ENCODE measurements at places on chromosomes 1 and 21. TPM values are rescaled to one million over a fixed set of nuclear protein-coding genes. Genes with fewer than 3 reads are reported as not detected.

SELL gene
- polyA plus RNA-seq, result 143 TPM

LRRC7 gene
- not detected for polyA plus RNA-seq

SPATA46 gene
- polyA plus RNA-seq, result not detected

LCE1C gene
- not detected for polyA plus RNA-seq

F3 gene
- 141 TPM for polyA plus RNA-seq

All from lung (tissue), 17 donors.